Activated T-cell treated with anti-CD3 and anti-CD28 coated beads, Interleukin-2, amount 50 U/mL, for 72 hours (primary cell): ENCODE measurements at places on chromosomes 1 and 21. TPM values are rescaled to one million over a fixed set of nuclear protein-coding genes. Genes with fewer than 3 reads are reported as not detected.

ZFP69 gene
- 8.4 TPM for total RNA-seq

TRAF3IP3 gene
- total RNA-seq, result 157 TPM

LENEP gene
- 0.65 TPM for total RNA-seq

CDCP2 gene
- total RNA-seq, result not detected

OR2L8 gene
- total RNA-seq, result not detected

GPR161 gene
- 1.4 TPM for total RNA-seq

GSTM1 gene
- total RNA-seq, result 37.2 TPM

KLHDC8A gene
- total RNA-seq, result not detected

- no peak for DNase-seq
- peak overlapping the region; percentile 40 for H3K27ac ChIP-seq
- H3K4me1 ChIP-seq, result peaks cover 43% of the 10 kb centered on the region
- no peaks in the 10 kb centered on the region for H3K27me3 ChIP-seq
These were observed 5.1 kb upstream of the ARHGEF2 start for GRCh38 chr1:155983191-155984024.

DNA sequence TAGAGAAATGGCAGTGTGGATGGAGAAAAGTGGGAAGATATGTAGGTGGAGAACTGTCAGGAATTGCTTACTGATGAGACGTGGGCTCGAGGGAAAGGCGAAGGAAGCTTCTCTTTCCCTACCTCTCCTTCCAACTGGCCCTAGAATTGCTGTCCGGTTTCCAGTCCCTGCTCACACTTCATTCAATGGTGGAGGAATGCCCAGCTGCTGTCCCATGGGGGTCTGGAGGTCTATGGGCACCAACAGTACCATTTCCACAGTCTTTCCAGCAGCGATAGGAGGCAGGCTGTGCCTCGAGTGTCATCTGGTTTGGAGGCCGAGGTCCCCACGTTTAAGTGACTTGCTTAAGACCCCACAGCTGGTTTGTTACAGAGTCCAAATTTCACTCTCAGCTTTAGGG, 31.5 kb upstream of the CD1D start:
- peak overlapping the region; percentile 93 for H3K4me3 ChIP-seq
- peaks cover 36% of the 10 kb centered on the region for H3K4me1 ChIP-seq
- no peaks in the 10 kb centered on the region for H3K36me3 ChIP-seq
- H3K27ac ChIP-seq, result peak overlapping the region; percentile 87

DNA sequence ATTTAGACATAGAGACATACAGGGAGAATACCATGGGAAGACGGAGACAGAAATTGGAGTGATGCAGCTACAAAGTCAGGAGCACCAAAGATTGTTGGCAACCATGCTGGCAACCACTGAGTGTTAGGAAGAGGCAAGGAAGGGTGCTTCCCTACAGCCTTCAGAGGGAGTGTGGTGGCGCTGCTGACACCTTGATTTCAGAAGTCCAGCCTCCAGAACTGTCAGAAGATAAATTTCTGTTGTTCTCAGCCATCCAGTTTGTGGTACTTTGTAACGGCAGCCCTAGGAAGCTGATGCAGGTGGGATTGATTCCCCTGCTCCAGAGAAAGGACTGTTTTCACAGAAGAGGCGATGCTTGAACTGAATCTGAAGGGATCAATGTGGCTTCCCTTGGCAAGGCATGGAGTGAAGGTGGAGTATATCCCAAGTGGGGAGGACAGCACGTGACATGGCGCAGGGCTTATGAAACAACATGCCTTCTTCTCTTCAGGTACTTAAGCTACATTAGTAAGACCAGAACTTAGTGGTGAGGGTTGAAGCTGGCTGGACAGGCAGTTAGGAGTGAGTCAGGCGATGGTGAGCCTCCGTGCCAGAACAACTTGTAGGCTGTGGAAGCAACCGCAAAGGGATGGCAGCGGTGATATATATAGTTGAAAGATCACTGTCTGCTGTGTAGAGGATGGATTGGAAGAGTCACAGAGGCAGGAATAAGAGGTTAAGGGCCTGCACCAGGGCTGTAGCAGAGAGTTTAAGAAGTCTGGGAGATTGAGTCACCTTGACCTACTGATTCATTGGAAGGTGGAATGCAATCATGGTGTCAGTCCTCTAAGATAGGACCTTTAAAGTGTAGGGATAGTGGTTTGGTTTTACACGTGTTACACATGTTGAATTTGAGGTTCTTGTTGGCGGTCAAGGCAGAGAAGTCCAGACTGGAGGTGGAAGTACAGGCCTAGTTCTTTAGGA, 2.1 kb downstream of the LEPR start:
- H3K4me1 ChIP-seq, result peaks cover 20% of the 10 kb centered on the region
- peaks cover 7% of the 10 kb centered on the region for H3K36me3 ChIP-seq
- H3K27me3 ChIP-seq, result no peaks in the 10 kb centered on the region
- no peak overlapping the region for H3K4me3 ChIP-seq
- DNase-seq, result no peak

DNA sequence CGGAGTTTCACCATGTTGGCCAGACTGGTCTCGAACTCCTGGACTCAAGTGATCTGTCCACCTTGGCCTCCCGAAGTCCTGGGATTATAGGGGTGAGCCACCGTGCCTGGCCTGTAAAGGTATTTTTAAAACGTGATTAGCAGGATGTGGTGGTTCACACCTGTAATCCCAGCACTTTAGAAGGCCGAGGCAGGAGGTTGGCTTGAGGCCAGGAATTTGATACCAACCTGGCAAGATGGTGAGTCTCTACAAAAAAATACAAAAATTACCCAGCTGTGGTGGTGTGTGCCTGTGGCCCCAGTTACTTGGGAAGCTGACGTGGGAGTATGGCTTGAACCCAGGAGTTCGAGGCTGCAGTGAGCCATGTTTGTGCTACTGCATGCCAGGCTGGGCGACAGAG, 43.3 kb upstream of the SOD1 start:
- no peak overlapping the region for H3K27ac ChIP-seq
- peaks cover 19% of the 10 kb centered on the region for H3K27me3 ChIP-seq
- DNase-seq, result no peak
- H3K4me3 ChIP-seq, result no peak overlapping the region
- H3K4me1 ChIP-seq, result peaks cover 6% of the 10 kb centered on the region

DNA sequence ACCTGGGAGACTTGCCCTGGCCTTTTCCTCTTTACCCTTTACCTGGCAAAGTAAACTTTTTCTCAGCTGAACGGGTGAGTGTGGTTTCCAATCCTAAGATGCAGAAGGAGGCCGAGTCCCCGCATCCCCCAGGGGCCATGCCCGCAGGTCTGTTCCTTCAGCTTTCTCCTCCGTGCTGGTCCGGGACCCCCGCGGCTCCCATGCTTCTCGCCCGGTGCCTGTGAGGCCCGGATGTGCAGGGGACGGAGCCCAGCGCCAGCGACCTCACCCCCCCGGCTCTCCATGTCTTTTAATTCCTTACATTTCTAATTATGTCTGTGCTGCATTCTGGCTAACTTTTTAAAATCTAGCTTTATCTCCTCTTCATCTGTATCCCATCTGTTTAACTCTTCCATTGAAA, 21.5 kb upstream of the SCYL3 start:
- H3K36me3 ChIP-seq, result no peaks in the 10 kb centered on the region
- H3K4me3 ChIP-seq, result no peak overlapping the region
- peaks cover 24% of the 10 kb centered on the region for H3K4me1 ChIP-seq
- no peak overlapping the region for H3K27ac ChIP-seq
- DNase-seq, result no peak

- H3K27me3 ChIP-seq, result peaks cover 21% of the 10 kb centered on the region
- no peak for DNase-seq
- no peak overlapping the region for H3K27ac ChIP-seq
These were observed 92.5 kb downstream of the NOS1AP start for GRCh38 chr1:162161916-162162550.

- peaks cover 2% of the 10 kb centered on the region for H3K36me3 ChIP-seq
- no peak overlapping the region for H3K4me3 ChIP-seq
- H3K27me3 ChIP-seq, result peaks cover 57% of the 10 kb centered on the region
- no peak overlapping the region for H3K27ac ChIP-seq
These were observed 3.8 kb downstream of the CCN1 start for GRCh38 chr1:85584264-85584781.

DNA sequence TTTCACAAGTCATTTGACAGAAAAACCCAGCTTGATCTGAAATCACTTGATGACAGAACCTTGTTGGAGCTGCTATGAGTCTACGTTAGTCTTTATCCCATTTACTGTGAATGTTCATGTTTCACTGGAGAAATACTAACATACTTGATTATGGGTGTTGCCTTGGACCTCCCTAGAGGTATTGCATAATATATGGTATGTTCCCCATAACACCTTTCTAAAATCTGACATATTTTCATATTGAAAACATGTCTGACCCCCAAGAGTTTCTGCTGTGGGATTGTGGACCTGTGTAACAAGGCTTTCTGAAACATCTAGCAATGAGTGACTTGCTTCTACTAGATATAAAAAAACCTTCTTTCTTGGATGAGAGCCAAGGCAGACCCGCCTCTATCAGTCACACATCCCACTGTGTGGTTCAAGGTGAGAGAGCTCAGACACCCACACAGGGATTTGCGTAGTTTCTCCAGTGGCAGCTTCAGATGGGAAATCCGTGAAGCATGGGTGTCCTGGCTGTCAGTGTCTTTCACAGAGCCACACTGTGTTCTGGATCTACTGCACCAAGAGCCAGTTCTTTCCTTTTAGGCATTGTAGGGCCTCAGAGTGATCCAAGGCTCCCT, 4.6 kb downstream of the NENF start:
- no peak for DNase-seq
- peaks cover 22% of the 10 kb centered on the region for H3K4me1 ChIP-seq
- no peak overlapping the region for H3K4me3 ChIP-seq
- no peaks in the 10 kb centered on the region for H3K27me3 ChIP-seq
- H3K27ac ChIP-seq, result no peak overlapping the region
- no peaks in the 10 kb centered on the region for H3K36me3 ChIP-seq

DNA sequence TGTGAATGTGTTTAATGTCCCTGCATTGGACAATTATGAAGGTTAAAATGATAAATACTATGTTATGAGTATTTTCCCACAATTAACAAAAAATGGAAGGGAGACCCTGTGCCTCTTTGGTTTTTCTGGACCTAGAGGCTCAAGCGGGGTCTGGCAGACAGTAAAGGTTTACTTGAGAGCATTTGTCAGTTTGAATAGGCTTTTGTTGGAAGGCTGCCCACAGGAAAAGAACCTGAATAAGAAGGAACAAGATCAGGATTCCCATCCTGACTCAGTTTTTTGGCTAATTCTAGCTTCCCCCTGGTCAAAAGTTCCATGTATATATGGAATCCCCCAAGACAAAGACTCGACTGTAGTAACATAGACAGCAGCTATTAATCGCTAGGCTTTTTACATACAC, 150.9 kb upstream of the JUN start:
- H3K4me1 ChIP-seq, result peaks cover 43% of the 10 kb centered on the region
- H3K4me3 ChIP-seq, result no peak overlapping the region
- no peak for DNase-seq
- no peaks in the 10 kb centered on the region for H3K36me3 ChIP-seq
- no peaks in the 10 kb centered on the region for H3K27me3 ChIP-seq

GRCh38 chr1:226616636-226617035, 68.1 kb downstream of the STUM start:
- H3K4me1 ChIP-seq, result no peaks in the 10 kb centered on the region
- no peak for DNase-seq
- H3K36me3 ChIP-seq, result no peaks in the 10 kb centered on the region
- H3K27ac ChIP-seq, result no peak overlapping the region

DNA sequence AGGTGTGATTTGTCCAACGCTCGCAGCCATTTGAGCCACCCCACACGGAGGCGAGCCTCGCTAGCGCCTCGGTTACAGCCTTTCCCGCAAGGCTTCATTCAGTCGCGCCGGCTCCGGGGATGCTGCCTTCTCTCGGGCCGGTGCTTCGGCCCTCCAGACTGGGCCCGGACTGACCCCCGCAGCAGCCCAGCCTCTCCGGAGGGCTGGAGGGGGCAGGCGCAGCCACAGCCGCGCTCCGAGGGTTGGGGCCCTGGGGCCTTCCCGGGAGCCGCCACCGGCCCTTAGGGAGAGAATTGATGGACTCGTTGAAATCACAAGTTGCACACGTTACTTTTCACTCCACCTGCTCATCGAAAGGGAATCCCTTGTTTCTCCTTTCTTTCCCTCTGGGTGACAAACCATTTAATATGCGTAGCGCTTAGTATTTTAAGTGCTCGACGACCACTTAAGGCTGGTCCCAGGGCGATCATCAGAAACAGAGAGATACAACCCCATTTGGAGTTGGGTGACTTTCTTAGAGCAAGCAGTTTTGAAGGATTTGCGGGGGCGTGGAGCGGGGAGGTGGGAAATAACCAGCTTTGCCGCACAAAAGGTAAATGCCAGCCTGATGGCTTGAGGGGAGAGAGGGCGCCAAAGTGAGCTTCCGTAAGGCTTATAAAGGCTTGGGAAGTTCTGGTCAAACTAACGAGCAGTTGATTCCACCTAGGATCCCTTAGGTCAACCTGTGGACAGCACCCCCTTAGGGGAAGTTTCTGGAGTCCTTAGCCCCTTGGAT, 24.6 kb upstream of the ENAH start:
- DNase-seq, result no peak
- H3K4me1 ChIP-seq, result no peaks in the 10 kb centered on the region
- peaks cover 34% of the 10 kb centered on the region for H3K27me3 ChIP-seq
- H3K4me3 ChIP-seq, result no peak overlapping the region
- no peaks in the 10 kb centered on the region for H3K36me3 ChIP-seq
- no peak overlapping the region for H3K27ac ChIP-seq

- H3K4me3 ChIP-seq, result no peak overlapping the region
- DNase-seq, result no peak
- H3K4me1 ChIP-seq, result no peaks in the 10 kb centered on the region
- no peak overlapping the region for H3K27ac ChIP-seq
These were observed 363.5 kb upstream of the DUSP10 start for GRCh38 chr1:222105393-222105737.

GRCh38 chr1:110561596-110561995, 42.6 kb upstream of the KCNA10 start:
- peaks cover 41% of the 10 kb centered on the region for H3K27me3 ChIP-seq
- DNase-seq, result no peak
- H3K4me3 ChIP-seq, result no peak overlapping the region
- H3K4me1 ChIP-seq, result peaks cover 9% of the 10 kb centered on the region
- no peaks in the 10 kb centered on the region for H3K36me3 ChIP-seq
- no peak overlapping the region for H3K27ac ChIP-seq

DNA sequence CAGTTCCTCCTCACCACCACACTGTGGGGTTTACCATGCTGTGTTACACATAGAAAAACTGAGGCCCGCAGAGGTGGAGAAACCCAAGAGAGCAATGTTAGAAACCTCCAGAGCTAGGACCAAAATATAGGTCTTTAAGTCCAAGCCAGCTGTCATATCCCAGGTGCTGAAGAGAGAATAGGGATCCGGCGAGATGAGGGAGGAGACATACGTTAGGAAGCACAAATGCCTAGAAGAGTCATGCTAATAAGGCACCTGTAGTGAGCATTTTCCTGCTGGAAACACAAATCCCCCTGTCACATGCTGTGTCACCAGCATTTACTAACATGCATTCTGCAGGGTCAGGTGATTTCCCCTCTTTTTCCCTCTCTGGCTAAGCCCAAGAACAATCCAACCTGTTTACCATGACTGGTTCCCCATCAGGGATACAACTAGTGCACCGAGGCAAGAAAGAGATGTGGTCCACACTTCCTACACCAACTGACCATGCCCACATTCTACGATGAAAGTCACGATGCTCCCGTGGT, 168.6 kb upstream of the CAMK1G start:
- H3K27me3 ChIP-seq, result peaks cover 30% of the 10 kb centered on the region
- no peak overlapping the region for H3K4me3 ChIP-seq
- DNase-seq, result no peak
- no peak overlapping the region for H3K27ac ChIP-seq
- H3K4me1 ChIP-seq, result no peaks in the 10 kb centered on the region
- H3K36me3 ChIP-seq, result no peaks in the 10 kb centered on the region

GRCh38 chr1:232990176-232991128, 40.0 kb downstream of the NTPCR start:
- peaks cover 26% of the 10 kb centered on the region for H3K36me3 ChIP-seq
- no peak for DNase-seq
- no peak overlapping the region for H3K27ac ChIP-seq
- H3K4me3 ChIP-seq, result no peak overlapping the region
- H3K27me3 ChIP-seq, result no peaks in the 10 kb centered on the region
- H3K4me1 ChIP-seq, result no peaks in the 10 kb centered on the region
